ENCODE measurements at places on chromosomes 6 and 20.

DNA sequence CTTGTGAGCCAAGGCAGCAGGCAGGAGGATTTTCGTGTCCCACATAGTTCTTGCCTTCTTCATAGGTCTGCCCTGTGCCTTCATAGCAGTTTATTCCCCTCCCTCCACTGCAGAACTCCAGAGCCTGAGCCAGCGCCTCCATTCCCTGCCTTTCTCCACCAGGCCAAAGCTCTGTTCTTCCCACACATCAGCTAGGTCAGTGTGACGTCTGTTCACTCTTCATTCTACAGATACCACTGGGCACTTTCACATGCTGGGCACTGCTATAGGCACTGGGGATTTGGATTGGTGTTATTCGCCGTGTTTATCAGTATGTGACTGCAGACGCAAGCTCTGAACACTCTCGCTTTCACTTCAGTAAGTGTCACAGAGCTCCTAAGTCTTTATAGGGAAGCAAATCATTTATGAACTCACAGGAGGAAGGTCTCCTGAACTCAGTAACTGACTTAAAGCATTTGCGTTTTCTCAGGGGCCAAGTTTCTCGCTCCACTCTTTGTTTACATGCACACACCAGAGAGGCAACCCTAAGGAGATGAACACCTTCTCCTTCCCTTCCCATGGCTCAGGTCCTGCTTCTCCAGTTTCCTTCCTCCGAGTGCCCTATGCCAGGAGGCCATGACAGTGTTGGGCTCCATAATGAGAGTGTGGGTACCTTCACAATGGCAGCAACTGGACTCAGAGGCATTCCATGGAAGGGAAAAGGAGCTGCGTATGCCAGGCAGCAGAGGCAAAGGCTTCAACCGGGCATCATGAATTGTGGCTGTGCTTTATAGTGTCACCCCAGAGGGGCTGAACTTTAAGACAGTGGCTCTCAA lies 6.3 kb upstream of the APMAP start:
- DNase-seq, result no peak

- DNase-seq, result no peak
Measured at GRCh38 chr20:24910461-24910860, 38.6 kb upstream of the CST7 start.

DNA sequence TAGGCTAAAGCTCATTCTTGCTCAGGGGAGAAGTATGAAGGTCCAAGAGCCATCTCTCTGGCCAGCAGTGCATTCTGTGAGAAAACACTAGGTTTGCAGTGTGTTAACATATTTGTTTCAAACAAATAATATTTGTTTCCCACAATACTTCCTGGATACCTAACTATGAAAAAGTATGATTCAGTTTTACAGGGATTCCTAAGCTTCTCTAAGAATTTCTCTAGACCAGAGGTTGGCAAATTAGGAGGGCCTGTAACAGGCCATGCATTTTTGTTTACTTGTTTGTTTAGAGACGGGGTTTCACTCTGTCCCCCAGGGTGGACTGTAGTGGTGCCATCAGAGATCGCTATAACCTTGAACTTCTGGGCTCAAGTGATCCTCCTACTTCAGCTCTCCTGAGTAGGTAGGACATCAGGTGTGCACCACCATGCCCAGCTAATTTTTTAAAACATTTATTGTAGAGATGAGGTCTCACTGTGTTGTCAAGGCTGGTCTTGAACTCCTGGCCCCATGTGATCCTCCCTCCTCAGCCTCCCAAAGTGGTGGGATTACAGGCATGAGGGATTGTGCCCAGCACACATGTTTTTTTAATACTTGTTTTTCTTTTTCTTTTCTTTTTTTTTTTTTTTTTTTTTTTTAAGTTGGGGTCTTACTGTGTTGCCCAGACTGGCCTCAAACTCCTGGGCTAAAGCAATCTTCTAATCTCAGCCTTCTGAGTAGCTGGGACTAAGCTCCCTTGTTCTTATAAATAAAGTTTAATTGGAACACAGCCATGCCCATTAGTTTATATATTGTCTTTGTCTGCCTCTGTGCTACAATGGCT lies 71.7 kb downstream of the ADGRG6 start:
- DNase-seq, result no peak

DNA sequence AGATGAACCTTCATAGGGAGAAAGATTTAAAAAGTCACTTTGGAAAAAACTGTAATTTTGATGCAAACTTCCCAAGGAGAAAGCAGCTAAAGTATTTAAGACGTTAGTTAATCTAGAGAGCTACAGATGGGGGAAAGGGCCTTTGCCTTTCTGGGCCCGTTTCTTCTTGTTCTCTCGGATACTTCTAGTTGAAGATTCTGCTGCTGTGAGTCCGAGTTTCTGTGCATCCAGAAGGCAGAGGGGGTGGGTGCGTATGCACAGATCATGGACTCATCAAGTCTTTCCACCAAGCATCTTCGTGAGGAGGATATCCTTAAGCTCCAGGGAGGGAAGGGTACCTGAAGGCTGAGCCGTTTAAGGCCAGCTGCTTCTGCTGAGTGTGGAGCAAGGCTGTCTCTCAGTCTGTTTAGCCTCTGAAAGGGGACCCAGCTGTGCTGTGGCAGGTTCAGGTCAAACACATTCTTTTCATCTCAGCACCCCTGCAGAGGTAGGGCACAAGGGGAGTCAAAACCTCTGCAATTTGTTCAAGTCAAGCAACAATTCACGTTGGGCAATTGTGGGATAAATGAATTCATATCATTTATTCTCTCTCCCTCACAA lies 4.3 kb downstream of the LAMP5 start:
- no peak for DNase-seq

- no peak for DNase-seq
Measured at GRCh38 chr6:164926686-164927085, 382.7 kb downstream of the C6orf118 start.
